ENCODE measurements at places on chromosomes 1 and 21.

DNA sequence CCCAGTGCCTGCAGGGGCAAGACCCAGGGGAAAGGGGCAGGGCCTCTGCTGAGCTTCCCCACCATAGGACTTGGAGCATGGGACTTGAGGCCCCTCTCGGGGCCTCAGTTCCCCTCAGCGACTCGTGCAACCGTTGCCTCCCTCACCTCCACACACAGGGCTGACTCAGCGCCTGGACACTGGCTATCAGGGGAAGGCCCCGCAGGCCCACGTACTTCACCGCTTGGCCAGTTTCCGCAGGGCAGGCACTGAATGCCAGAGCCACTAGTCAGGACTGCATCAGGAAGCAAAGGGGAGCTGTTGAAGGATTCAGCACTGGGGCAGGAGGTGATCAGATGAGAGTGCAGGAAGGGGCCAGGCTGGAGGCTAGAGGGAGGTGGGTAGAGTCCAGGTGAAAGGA is 15.5 kb upstream of the FAM131C start:
- no peak overlapping the region for H3K4me3 ChIP-seq
- no peaks in the 10 kb centered on the region for H3K4me1 ChIP-seq
- H3K36me3 ChIP-seq, result no peaks in the 10 kb centered on the region
- DNase-seq, result no peak
- no peaks in the 10 kb centered on the region for H3K27me3 ChIP-seq

GRCh38 chr1:31749785-31750735 is 14.1 kb downstream of the ADGRB2 start:
- no peaks in the 10 kb centered on the region for H3K27me3 ChIP-seq
- H3K27ac ChIP-seq, result no peak overlapping the region
- no peak overlapping the region for H3K4me3 ChIP-seq
- DNase-seq, result no peak

GRCh38 chr1:189657715-189658114 is 819.9 kb downstream of the BRINP3 start:
- H3K4me3 ChIP-seq, result no peak overlapping the region
- H3K36me3 ChIP-seq, result no peaks in the 10 kb centered on the region

DNA sequence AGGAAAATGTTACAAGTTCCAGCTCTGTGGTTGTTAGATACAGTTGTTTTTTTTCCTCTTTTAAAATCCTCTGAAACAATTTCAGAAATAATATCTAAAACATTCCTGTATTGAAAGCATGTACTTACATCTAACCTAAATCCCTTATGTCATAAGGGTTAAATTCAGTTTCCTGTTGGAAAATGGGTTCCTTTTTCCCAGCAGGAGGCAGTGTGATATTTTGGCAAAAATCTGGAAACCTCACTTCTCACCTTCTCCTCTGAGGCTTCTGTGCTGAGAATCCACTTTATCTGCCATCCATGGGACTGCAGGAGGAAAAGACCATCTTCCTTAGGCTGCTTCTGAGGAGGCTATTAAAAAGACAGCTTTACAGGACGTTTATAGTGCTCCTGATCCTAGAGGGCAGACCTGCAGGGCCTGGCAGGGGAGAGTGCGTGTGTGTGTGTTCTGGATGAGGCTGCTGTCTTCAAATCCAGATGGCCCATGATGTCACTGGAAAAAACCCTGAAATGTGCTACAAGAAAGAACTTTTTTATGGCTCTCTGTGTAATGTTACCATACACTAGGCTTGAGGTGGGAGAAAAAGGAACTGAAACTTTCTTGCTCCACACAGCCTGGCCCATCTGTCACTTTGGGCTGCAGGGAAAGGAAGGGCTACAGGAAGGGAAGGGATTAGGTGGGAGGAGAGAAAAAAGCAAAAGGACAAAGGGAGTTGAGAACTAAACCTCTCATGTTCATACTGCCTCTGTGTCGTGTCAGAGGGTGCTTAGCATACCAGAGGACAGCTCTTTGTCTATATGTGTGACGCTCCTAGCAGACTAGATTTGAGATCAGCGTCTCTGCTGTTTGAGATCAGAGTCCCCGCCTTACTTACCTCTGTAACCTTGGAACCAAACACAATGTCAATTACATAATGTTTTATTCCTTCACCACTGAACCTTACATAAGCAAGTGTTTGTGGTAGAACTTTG is 379.2 kb upstream of the SPAG17 start:
- no peaks in the 10 kb centered on the region for H3K36me3 ChIP-seq
- no peak for DNase-seq
- H3K4me1 ChIP-seq, result no peaks in the 10 kb centered on the region
- no peak overlapping the region for H3K27ac ChIP-seq

- no peaks in the 10 kb centered on the region for H3K27me3 ChIP-seq
- peaks cover 60% of the 10 kb centered on the region for H3K36me3 ChIP-seq
- no peak for DNase-seq
- H3K4me3 ChIP-seq, result no peak overlapping the region
- peaks cover 26% of the 10 kb centered on the region for H3K4me1 ChIP-seq
- H3K27ac ChIP-seq, result no peak overlapping the region
These were observed 15.9 kb downstream of the TMEM63A start for GRCh38 chr1:225866061-225866837.

DNA sequence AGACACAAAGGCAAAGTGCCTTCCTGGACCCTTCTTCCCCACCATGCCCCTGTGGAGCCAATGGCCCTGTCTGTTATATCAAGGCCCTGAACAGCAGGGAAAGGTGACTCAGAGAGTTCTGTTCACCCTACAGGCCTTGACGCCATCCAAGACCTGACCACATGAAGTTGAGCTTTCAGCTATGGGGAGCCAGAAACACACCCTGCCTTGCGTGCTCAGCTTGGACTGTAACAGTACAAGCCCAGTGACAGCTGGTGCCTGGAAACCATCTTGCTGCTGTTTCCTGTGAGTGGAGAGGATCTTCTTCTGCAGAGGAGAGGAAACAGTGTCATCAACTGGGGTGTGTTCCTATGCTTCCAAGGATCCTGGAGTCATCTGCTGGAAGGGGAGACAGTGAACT is 165.0 kb upstream of the IRF2BP2 start:
- DNase-seq, result no peak
- no peak overlapping the region for H3K27ac ChIP-seq
- peaks cover 8% of the 10 kb centered on the region for H3K4me1 ChIP-seq
- H3K27me3 ChIP-seq, result no peaks in the 10 kb centered on the region
- no peaks in the 10 kb centered on the region for H3K36me3 ChIP-seq

DNA sequence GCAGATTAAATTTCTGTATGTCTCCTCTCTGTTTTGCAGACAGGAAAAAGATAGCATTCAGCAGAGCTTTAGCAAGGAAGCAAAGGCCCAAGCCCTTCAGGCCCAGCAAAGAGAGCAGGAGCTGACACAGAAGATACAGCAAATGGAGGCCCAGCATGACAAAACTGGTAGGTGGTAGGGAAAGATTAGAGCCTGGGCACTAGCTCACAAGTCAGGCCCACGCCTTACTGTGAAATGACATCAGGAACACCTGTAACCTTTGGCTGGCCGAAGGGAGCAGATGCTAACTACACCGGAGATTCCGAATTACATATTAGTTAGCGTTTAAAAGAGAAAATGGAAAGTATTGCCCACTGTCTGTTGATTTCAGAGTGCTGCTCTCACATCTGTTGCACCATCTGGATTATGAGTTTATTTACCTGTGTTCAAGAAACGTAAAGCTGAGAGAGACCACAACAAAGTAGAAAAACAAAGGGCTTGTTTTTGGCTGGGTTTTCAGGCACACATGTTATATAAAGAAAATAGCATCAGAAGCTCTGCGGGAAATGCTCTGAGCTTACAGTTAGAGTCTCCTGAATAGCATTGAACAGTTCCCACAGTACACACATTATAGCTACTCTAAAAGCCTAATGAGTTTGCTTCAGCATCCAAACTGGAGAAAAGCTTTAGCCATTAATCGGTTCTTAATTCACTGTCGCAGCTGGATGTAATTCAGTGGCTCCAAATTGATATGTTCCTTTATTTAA is 160.0 kb downstream of the SDCCAG8 start:
- H3K4me1 ChIP-seq, result no peaks in the 10 kb centered on the region
- H3K27me3 ChIP-seq, result no peaks in the 10 kb centered on the region
- H3K27ac ChIP-seq, result no peak overlapping the region
- DNase-seq, result no peak
- no peak overlapping the region for H3K4me3 ChIP-seq

GRCh38 chr1:11806307-11806936 is 431 bp downstream of the CLCN6 start:
- H3K27me3 ChIP-seq, result no peaks in the 10 kb centered on the region
- H3K4me1 ChIP-seq, result peaks cover 30% of the 10 kb centered on the region
- peak overlapping the region; percentile 83 for H3K4me3 ChIP-seq
- no peak for DNase-seq
- H3K36me3 ChIP-seq, result peaks cover 4% of the 10 kb centered on the region

- H3K27me3 ChIP-seq, result no peaks in the 10 kb centered on the region
- peak overlapping the region; percentile 98 for H3K27ac ChIP-seq
- DNase-seq, result no peak
- H3K4me1 ChIP-seq, result peaks cover 49% of the 10 kb centered on the region
These were observed 2.0 kb downstream of the LRRC41 start for GRCh38 chr1:46301406-46301807.

DNA sequence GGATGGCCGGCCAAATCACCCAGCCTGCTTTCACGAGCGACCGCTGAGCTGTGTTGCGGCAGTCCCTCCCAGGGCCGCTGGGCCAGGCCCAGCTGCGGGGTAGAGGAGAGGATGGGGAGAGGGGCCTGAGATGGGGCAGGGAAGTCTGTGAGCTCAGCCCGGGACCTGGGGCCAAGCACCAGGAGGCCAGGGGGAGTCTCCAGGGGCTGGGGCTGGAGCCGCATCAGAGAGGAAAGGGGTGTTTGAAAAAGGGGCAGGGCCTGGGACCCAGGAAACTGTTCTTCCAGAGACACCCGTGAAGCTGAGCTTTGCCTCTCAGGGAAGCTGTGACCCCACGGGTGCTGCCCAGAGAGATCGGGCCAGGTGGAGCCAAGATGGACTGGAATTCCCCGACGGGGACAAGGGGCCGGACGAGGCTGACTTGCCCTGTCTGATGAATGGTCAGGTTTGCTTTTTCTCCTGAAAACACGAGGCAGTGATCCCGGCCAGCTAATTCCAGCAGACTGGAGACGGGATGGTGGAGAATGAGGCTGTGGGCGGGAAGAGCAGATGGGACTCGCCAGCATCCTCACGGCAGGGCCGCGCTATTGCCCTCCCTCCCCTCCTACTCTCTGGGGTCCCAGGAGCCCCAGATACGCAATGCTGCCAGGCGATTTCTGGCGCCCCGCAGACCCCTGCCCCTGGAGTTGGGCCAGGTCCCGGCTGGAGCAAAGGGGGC is 40.3 kb upstream of the COL18A1 start:
- H3K4me3 ChIP-seq, result peak overlapping the region; percentile 57
- H3K36me3 ChIP-seq, result no peaks in the 10 kb centered on the region
- H3K27ac ChIP-seq, result peak overlapping the region; percentile 100
- no peak for DNase-seq
- H3K4me1 ChIP-seq, result peaks cover 20% of the 10 kb centered on the region

DNA sequence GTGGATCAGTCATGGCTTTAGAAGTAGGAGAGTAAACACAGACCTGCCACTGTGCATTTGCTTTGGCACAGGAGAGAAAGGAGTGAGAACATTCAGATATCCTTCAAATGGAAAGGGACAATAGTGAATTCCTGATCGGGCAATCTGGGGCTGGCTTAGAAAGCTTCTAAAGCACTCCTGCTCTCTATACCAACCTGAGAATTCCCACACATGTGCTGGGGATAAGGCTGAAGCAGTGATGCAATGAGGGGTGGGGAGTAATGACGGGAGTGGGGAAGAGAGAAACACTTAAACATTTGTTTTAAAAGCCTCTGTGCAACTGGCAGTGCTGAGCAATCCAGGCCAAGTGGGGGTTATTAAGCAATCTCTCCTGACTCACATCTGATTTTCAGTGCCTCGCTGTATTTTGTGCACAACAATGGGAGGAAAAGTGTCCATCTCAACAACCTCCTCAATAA is 108.8 kb downstream of the KIAA0319L start:
- peaks cover 19% of the 10 kb centered on the region for H3K4me1 ChIP-seq
- no peak overlapping the region for H3K4me3 ChIP-seq
- H3K36me3 ChIP-seq, result peaks cover 31% of the 10 kb centered on the region
- DNase-seq, result no peak
- H3K27me3 ChIP-seq, result no peaks in the 10 kb centered on the region

DNA sequence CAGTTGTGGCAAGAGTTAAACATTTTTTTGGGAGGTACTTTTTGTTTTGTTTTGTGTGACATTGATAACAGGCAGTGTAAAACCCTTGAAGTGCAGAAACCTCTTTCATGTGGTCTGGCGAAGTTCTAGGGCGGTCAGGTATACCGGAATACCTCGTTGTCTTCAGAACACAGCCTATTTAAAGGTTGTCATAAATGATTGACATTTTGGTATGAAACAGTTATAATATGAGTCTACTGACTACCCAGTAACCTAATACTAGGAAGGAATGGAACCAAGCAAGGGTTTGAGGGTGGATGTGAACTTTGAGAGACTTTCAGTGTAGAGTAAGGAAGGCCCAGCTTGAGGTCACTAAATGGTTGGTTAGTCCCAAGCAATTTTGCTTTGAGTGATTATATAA is 40.5 kb downstream of the PATJ start:
- H3K4me3 ChIP-seq, result no peak overlapping the region
- peaks cover 3% of the 10 kb centered on the region for H3K36me3 ChIP-seq
- H3K4me1 ChIP-seq, result peaks cover 10% of the 10 kb centered on the region
- peak overlapping the region; percentile 37 for H3K27ac ChIP-seq

GRCh38 chr1:177591155-177591554 is 378.7 kb downstream of the SEC16B start:
- H3K27me3 ChIP-seq, result no peaks in the 10 kb centered on the region
- no peaks in the 10 kb centered on the region for H3K36me3 ChIP-seq
- H3K4me1 ChIP-seq, result no peaks in the 10 kb centered on the region
- no peak for DNase-seq
- H3K4me3 ChIP-seq, result no peak overlapping the region

DNA sequence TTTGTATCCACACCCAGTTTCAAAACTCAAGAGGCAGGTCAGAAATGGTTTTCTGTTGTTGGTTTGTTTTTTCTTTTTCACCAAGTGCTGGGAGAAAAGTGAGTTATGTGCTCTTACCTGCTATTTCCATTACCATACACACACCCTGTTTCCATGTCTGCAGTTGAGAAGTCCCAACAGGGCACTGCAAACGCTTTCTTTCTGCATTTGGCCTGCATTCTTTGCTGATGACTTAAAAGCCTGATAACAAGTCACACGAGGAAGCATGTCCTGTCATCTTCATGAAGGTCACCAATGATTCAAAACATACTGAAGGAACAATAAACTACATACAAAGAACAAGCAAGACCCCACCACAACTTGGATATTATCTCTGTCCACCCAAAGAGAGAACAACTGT is 24.8 kb upstream of the KCNE1 start:
- H3K27ac ChIP-seq, result no peak overlapping the region
- no peak for DNase-seq
- H3K4me1 ChIP-seq, result peaks cover 9% of the 10 kb centered on the region
- H3K36me3 ChIP-seq, result no peaks in the 10 kb centered on the region
